ENCODE measurements at places on chromosomes 13 and 19. TPM values are rescaled to one million over a fixed set of nuclear protein-coding genes. Genes with fewer than 3 reads are reported as not detected.

Gene NALCN
- 8.2 TPM for total RNA-seq

- DNase-seq = no peak
- H3K36me3 ChIP-seq = no peaks in the 10 kb centered on the region
- no peak overlapping the region for H3K4me3 ChIP-seq
- H3K27ac ChIP-seq = no peak overlapping the region
- no peaks in the 10 kb centered on the region for H3K27me3 ChIP-seq
Measured at GRCh38 chr13:79660361-79660760, 179.4 kb downstream of the NDFIP2 start.

DNA sequence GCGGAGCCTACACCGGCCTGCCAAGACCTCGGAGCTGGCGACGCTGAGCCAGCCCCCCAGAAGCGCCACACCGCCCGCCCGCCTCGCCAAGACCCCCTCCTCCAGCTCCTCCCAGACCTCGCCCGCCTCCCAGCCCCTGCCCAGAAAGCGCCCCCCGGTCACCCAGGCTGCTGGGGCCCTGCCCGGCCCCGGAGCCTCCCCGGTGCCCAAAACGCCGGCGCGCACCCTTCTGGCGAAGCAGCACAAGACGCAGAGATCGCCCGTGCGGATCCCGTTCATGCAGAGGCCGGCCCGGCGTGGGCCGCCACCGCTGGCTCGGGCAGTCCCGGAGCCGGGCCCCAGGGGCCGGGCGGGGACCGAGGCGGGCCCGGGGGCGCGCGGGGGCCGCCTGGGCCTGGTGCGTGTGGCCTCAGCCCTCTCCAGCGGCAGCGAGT lies 10.2 kb downstream of the C19orf25 start:
- H3K4me1 ChIP-seq = peaks cover 47% of the 10 kb centered on the region
- no peak for DNase-seq
- H3K27ac ChIP-seq = no peak overlapping the region
- H3K4me3 ChIP-seq = no peak overlapping the region
- no peaks in the 10 kb centered on the region for H3K36me3 ChIP-seq

GRCh38 chr13:103067751-103068555 lies 1.7 kb upstream of the SLC10A2 start:
- no peaks in the 10 kb centered on the region for H3K27me3 ChIP-seq

GRCh38 chr19:49489601-49490167 lies 2.3 kb downstream of the RPL13A start:
- H3K27ac ChIP-seq = no peak overlapping the region
- H3K4me1 ChIP-seq = peaks cover 30% of the 10 kb centered on the region
- H3K4me3 ChIP-seq = no peak overlapping the region
- H3K27me3 ChIP-seq = no peaks in the 10 kb centered on the region
- DNase-seq = no peak

GRCh38 chr13:91122766-91123165 lies 224.7 kb upstream of the MIR17HG start:
- H3K27ac ChIP-seq = no peak overlapping the region
- no peak for DNase-seq
- no peaks in the 10 kb centered on the region for H3K27me3 ChIP-seq
- no peaks in the 10 kb centered on the region for H3K4me1 ChIP-seq
- no peak overlapping the region for H3K4me3 ChIP-seq

DNA sequence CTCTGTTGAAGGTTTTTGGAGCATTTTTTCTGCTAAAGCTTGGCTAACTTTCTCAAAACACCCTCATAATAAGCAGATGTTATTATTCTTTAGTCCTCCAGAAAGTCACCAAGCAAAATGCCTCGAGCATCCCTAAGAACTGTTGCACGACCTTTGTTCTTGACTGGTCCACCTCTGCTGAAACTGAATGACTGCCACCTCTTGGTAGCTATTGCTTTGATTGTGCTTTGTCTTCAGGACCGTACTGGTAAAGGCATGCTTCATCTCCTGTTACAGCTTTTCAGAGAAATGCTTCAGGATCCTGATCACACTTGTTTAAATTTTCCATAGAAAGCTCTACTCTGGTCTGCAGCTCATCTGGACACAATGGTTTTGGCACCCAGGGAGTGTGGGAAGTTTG lies 254.8 kb downstream of the DCT start:
- H3K36me3 ChIP-seq = no peaks in the 10 kb centered on the region
- DNase-seq = no peak

DNA sequence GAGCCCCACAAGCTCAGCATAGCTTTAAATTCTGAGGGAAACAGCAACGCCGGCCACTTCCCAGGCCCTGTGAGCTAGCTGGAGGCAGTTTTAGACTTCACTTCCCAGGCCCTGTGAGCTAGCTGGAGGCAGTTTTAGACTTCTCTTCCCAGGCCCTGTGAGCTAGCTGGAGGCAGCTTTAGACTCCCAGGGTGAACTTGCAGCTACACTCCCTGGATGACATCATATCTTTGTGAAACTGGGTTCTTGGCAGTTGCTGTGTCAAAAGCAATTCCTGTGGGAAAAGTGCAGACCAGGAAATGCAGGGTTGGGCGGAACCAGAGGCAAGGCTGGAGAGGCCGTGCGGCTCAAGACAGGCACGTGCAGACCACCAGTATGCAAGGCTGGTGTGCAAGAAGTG lies 12.7 kb downstream of the SOX1 start:
- no peak for DNase-seq

DNA sequence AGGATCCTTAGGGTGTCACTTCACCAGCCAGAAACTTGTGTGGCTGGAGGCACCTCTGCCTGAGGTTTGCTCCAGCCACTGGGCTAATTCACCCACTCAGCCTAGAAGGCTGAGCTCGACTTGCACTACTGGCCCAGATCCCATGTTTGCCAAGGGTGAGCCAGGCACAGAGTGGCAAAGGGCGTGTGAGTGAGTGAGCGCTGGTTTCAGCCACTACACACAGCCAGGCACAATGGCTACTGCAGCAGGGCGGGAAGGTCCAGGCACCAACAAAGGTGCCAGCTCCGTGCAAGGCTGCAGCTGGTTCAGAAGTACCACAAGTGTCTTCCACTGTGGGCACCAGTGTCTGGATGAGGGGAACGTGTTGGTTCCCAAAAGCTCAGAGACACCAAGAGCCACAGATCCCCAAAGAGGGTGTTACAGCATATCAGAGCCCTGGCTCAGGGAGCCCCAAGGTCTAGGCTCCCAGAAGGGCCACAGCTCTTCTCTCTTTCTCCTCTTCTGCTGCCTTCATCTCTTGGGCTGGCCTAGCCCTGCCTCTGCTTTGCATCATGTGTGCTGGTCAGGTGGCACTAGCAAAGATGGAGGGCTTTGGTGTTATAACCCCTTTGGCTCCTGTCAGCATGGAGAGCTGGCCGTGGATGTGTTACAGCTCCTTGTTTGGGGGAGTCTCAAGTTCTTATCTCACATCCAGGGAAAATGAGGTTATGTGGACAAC lies 736.3 kb upstream of the KLHL1 start:
- H3K4me1 ChIP-seq = no peaks in the 10 kb centered on the region
- H3K27me3 ChIP-seq = no peaks in the 10 kb centered on the region
- H3K27ac ChIP-seq = no peak overlapping the region

DNA sequence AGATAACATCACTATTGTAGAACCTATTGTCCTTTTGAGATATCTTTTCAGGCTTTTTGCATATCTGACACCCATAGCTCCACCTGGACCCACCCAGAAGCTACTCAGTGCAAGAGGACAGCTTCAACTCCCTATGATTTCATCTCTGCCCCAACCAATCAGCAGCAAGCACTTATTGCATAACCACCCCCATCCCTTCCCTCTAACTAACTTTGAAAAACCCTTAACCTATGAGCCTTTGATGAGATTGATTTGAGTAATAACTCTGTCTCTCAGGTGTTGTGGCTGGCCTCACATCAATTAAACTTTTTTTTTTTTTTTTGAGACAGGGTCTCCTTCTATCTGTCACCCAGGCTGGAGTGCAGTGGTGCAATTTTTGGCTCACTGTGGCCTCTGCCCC lies 13.4 kb upstream of the MTRF1 start:
- no peaks in the 10 kb centered on the region for H3K36me3 ChIP-seq
- H3K4me3 ChIP-seq = no peak overlapping the region
- no peaks in the 10 kb centered on the region for H3K4me1 ChIP-seq
